Stimulated activated CD4-positive, alpha-beta T cell treated with anti-CD3 and anti-CD28 coated beads, Interleukin-12 subunit alpha, Interleukin-12 subunit beta, amount 100 ng/mL, for 4 hours (primary cell): ENCODE measurements at places on chromosomes 7 and 10.

DNA sequence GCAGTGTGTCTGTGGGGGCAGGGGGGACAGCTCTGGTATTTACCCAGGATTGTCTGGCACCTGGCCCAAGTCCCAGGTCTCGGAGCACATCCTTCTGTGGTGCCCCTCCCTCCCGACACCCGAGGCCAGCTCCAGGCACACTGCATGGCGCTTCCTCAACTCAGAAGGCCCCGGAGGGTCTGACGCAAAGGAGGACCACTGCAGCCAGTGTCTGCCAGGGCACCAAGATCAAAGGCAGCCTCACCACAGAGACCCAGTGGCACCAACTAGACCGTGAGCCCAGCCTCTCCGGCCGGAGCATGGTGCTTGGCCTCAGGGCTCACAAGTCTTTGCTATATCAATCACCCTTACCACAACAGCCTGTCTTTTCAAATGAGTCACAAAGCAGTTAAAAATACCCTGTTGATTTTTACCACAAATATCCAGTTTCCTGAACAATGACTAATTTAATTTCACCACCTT, 99.3 kb upstream of the DDC start:
- DNase-seq, result no peak

- no peak for DNase-seq
Measured at GRCh38 chr10:44828508-44829142, 82.5 kb upstream of the TMEM72 start.

- DNase-seq, result no peak
Measured at GRCh38 chr7:1856161-1856887, 186.2 kb downstream of the ELFN1 start.

GRCh38 chr7:103524042-103524907, 78.3 kb upstream of the SLC26A5 start:
- no peak for DNase-seq

DNA sequence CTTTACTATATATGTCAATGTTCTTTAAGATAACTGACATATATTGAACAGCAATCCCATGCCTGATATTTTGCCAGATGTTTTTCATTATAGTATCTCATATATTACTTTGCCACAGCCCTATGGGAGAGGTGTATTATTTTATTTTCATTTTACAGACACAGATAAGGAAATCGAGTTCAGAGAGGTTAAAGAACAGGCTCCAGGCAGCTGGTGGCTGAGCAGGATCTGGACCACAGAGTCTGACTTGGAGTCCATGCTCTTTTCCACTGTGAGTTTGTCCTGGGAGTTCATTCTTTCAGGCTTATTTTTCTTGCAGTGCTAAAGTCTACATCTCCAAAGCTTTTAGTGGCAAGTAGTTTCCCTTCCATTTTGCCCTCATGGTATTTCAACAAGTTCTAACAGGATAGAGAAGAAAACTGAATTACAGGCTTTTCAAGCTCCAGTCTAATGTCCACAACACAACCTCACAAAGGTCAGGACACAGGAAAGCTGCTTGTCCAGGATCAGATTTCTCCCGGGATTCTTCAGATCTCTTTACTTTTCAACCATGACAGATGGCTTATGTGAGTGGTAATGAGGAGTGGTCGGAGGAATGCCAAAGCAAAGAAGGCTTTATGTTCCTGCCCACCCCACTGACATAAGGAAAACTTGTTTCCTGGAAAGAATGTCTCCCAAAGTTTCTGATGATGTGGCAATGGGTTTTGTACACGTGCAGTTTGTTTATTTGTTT, 13.1 kb upstream of the SLC35B4 start:
- DNase-seq, result no peak

DNA sequence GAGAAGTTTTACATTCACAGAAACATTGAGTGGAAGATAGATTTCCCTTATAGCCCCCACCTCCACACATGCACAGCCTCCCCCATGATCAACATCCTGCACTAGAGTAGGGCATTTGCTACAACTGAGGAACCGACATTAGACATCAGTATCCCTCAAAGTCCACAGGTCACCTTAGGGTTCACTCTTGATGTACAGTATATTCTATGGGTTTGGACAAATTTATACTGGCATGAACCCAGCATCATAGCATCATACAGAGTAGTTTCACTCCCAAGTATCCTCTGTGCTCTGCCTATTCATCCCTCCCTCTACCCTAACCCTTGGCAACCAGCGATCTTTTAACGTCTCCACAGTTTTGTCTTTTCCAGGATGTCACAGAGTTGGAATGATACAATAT, 64.4 kb downstream of the VSTM4 start:
- no peak for DNase-seq
